ENCODE measurements at places on chromosomes 11 and 22.

GRCh38 chr11:3220521-3221407 lies 2.2 kb upstream of the MRGPRG start:
- DNase-seq = no peak

GRCh38 chr11:10747733-10748132 lies 3.3 kb upstream of the CTR9 start:
- DNase-seq = no peak

DNA sequence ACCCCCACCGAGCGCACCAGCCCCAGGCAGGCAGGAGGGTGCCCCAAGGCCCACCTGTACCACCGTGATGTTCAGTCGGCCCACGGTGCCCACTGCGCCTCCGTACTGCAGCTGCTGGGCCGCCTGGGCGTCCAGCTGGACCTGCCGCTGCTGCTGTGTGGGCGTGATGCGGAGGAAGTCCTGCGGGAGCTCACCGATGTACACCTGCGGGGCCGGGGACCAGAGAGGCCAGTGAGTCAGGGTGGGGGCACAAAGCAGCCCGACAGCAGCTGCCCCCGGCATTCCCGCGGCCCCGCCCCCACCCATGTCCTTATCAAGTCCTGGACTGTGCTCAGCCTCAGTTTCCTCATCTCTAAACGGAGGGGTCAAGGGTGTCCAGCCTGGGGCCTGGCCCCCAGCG lies 13.8 kb downstream of the TOLLIP start:
- no peak for DNase-seq

GRCh38 chr22:42324566-42324965 lies 54.1 kb upstream of the TCF20 start:
- DNase-seq = no peak

- DNase-seq = no peak
Observed at GRCh38 chr11:69427906-69428880, 53.3 kb upstream of the LINC01488 start.

- DNase-seq = no peak
Observed at GRCh38 chr11:9066433-9066925, 24.9 kb downstream of the SCUBE2 start.

DNA sequence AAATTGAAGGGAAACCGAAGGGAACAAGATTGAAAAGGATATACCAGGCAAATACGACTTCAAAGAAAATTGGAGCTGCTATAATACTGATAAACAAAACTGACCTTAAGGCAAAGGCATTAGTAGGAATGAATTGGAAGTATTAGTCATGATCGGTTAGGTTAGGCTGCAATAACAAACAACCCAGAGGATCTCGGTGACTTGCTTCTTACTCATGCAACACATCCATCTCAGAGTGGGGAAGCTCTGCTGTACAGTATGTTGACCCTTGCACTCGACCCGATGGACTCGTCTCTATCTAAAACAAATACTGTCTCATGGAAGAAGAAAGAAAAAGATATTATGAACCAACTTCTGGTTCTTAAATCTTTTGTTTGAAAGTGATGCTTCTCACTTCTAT lies 42.3 kb downstream of the SPATA19 start:
- no peak for DNase-seq

- DNase-seq = no peak
Observed at GRCh38 chr22:25572708-25573171, 8.3 kb downstream of the GRK3 start.
